ENCODE measurements at places on chromosomes 12 and 14.

DNA sequence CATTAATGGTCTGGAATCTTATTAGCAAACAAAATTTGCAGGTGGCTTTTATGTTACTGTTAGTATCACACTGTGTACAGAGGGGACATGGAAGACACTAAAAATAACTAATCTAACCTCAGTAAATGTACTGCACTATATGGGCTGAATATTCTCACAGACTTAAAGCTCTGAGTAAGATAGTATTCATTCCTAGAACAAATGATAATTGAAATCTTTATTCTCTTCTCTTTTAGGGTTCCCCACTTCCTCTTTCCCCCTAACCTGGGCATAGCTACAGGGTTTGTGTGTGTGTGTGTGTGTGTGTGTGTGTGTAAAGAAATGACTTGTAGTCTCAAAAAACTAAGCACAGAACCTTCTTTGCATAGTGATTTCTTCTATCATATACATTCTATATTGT lies 21.4 kb upstream of the HECTD1 start:
- DNase-seq, result no peak

- DNase-seq, result no peak
Observed at GRCh38 chr12:108479364-108480070, 35.6 kb upstream of the FICD start.

- DNase-seq, result no peak
Observed at GRCh38 chr12:91627225-91627624, 444.6 kb upstream of the DCN start.

GRCh38 chr12:57536597-57536942 lies 10.4 kb downstream of the DCTN2 start:
- no peak for DNase-seq

- no peak for DNase-seq
Observed at GRCh38 chr12:34244608-34245007, 222.3 kb downstream of the ALG10 start.

DNA sequence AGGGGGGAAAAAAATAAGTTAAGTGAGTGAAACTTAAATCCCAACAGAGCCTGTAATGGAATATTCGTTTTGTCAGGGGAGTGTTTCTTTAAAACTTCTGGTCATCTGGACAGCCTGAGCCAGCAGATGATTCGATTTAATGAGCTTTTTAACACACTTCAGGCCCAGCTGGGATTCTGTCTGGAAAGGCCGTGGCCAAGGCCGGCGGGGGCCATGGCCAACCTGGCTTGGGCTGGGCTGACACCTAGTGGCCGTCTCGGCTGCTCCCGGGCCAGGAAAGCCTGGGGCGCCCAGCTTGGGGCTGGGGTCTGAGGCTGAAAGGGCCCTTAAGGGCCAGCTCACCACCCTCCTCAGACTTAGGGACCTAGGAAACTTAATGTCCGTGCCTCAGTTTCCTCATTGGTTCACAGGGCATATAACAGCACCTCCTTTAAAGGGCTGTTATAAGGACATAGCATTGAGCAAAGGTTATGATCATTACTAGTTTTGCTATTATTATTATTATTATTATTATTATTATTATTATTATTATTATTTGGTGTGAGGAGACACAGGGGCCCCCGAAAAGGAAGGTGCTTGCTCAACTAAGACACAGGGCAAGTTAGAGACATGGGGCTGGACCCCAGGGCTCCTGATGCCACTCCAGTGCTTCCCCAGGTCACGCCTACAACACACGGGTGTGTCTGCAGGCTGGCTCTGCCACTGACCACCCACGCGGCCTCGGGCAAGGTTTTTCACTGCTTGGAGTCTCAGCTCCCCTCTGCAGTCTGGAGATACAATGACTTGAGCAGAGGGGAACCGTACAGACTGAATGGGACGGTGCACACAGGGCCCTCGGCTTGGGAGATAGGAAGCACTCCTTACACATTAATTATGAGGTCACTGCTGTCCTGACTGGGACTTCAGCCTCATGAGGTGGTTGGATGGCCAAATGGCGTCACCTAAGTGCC lies 84.0 kb downstream of the SYNE3 start:
- peak; percentile 17 for DNase-seq

DNA sequence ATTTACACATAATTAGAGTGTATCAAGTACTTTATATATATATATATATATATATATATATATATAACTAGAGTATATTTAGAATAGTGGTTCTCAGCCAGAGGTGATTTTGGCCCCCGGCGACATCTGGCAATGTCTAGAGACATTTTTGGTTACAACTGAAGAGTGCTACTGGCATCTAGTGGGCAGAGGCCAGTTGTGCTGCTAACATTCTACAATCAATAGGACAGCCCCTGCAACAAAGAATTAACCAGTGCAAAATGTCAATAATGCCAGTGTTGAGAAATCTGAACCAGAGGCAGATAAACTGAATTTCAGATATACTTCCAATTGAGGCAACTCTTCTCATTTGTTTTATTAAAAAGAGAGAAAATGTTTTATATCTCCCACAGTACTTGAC lies 8.9 kb downstream of the GTF2A1 start:
- DNase-seq, result no peak

GRCh38 chr12:15752785-15753184 lies 36.4 kb downstream of the EPS8 start:
- DNase-seq, result no peak

DNA sequence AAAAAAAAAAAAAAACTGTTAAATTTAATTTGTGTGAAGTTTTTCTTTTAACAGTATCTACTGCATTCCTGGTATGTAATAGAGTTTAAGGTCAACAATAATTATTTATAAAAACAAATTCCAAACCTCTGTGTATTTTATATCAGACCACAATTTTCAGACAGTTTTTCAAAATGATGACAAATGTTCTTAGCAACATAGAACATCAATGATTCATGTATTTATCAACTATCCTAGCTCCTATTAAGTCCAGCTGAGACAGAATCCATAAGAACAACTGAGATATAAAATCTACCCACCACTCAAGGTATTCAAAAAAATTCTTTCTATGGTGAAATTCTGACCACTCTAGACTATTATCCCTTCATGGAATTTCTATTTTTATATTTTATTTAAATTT lies 144.5 kb downstream of the EPS8 start:
- no peak for DNase-seq

GRCh38 chr12:91381309-91381804 lies 198.7 kb upstream of the DCN start:
- DNase-seq, result peak; percentile 88

GRCh38 chr12:47272412-47273190 lies 192.8 kb upstream of the AMIGO2 start:
- no peak for DNase-seq

- no peak for DNase-seq
Observed at GRCh38 chr12:6747216-6747615, 5.7 kb downstream of the MLF2 start.

- no peak for DNase-seq
Observed at GRCh38 chr14:70045310-70045709, 143.4 kb downstream of the SLC8A3 start.

- DNase-seq, result no peak
Observed at GRCh38 chr12:106118-106591, 39.6 kb downstream of the IQSEC3 start.

- no peak for DNase-seq
Observed at GRCh38 chr12:121819212-121819949, 15.6 kb downstream of the SETD1B start.

DNA sequence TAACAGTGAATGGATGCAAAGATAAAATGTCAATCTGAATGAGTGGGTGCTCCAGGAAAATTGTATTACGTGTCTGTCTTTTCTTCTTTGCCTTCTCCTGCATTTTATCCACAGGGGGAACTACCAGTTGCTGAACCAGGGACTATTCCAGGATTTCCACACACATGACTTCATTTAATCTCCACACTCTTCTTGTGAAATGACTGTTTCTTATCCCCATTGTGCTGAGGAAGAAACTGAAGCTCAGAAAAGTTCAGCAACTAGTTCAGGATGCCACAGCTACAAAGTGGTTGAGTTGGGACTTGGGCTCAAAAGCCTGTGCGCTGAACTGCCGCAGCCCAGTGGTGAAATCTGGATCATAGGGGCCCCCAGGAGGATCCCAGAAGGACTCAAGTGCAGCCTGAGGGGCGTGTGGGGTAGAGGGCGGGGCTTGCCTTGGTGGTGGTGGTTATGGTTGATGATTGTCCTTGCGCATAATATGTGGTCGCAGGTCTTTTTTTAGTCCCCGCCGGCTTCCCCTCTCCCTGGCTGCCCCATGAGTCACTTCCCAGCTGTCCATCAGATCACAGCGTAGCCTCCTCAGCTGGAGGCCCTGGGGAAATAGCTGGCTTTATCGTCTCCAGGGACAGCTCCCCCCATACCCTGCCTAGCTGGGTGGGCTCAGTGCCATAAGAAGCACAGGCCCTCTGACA lies 235.2 kb upstream of the CRY1 start:
- DNase-seq, result no peak

DNA sequence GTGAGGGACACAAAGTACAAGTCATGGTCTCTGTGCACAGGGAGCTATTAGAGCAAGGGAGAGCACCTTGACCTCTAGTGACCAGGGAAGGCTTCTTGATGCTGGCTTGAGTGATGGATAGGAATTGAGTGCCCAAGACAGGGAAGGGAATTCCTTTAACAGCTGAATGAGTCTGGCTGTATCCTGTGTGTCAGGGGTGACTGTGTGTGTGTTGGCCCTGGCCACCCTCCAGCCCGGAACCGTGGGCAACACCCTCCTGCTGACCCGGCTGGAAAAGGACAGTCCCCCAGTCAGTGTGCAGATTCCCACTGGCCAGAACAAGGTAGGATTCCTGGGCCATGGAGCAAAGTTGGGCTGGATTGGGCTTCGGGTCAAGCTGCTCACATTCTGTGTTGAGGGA lies 5.5 kb upstream of the PFDN5 start:
- DNase-seq, result no peak

DNA sequence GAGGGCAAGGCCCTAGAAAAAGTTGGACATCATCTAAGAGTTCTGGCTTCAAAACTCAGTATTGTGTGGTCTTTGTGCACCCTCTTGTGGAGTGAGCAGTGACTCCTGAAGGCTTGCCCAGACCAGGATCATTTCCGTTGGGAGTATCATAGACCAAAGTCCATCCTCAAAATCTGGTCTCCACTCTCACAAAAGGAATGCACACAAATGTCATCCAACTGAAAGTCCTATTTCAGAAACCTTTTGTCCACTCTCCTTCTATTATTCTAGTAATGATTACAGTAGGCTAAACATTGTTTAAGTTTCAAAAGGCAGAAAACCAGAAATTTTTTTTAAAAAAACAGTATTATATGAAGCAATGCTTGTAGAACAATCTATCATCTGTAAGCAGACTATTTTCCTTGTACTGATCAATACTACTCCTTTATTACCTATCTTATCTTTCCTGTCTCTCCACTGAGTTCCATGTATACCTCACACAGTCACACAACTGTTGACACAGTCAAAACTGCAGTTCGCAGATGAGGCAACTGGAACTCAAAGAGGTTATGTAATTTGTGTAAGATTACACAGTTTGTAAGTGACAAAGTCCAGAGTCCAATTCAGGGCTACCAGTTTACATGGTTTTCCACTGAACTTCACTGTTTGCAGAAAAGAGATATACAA lies 41.4 kb downstream of the COX16 start:
- no peak for DNase-seq

DNA sequence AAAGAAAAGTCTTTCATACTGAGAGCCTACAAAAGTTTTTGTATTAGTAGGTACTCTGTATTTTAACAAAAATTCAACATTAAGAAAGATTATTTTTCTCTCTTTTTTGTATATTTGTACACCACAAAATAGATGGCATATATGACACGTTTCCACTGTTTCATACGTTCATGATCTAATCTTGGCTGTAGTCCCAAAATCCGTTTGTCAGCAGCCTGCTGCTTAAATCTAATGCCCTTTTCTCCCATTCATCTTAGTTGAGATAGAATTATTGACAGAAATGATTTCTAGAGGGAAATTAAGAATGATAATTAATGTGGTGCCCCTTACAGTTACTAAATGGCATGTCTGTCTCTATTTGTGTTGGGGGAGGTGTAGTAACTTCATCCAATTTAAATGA lies 140.7 kb upstream of the NOVA1 start:
- no peak for DNase-seq

DNA sequence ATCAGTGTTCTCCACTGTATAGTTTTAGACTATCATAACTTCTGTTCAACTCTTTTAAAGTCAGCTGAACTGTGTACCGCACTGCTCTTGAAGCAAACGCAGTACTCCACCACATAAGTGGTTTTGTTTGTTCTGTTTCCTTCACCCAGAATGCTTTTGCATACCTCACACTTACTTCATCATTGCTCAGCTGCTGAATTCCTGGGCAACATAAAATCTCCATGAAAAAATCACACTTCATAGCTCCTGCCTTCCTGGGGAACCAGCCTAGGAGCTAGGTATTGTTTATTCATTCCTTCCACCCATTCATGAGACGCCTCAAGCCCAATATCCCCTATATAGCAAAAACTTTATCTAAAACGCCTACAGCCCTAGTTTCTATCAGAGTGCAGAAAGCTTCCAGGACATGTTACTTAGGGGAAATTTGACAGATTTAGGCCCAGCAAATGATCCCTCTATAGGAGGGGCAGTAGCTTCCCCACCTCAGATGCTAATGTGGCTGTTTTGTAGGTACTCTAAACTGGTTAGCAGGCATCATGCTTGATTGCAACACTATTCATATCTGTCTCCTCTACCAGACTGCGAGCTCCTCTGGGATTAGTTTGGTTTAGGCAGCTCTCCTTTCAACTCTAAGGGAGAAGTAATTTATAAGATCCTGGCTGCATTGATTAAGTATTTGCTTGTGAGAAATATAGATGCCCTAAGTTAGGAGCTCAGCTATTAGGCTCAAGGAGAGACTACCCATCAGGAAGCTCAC lies 44.5 kb downstream of the LRRC9 start:
- DNase-seq, result no peak

DNA sequence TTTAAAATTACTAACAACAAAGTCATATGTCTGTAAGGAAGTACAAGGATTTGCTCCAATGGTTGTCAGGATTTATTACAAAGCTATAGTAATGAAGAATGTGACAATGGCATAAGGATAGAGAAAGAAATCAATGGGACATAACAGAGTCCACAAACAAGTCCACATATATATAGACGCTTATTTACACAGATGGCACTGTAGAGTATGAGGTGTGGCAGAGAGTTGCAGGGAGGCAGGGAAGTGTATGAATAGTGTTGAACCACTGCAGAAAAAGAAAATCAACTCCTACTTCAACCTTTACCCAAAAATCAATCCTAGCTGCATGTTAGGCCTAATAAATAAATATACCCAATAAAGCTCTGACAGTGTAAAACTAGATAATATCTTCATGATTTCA lies 21.3 kb downstream of the SOS2 start:
- DNase-seq, result no peak

GRCh38 chr14:49893309-49894213 lies 679 bp downstream of the ARF6 start:
- DNase-seq, result no peak

GRCh38 chr14:25431211-25432076 lies 381.5 kb upstream of the STXBP6 start:
- peak; percentile 37 for DNase-seq

Measured in NCI-H748 treated with DMSO at 0.1 percent for 48 hours (cell line).